ENCODE measurements at places on chromosomes 1 and 21. TPM values are rescaled to one million over a fixed set of nuclear protein-coding genes. Genes with fewer than 3 reads are reported as not detected.
A peak's percentile ranks its signal among the peaks of the same experiment; 100 is the strongest.

DNA sequence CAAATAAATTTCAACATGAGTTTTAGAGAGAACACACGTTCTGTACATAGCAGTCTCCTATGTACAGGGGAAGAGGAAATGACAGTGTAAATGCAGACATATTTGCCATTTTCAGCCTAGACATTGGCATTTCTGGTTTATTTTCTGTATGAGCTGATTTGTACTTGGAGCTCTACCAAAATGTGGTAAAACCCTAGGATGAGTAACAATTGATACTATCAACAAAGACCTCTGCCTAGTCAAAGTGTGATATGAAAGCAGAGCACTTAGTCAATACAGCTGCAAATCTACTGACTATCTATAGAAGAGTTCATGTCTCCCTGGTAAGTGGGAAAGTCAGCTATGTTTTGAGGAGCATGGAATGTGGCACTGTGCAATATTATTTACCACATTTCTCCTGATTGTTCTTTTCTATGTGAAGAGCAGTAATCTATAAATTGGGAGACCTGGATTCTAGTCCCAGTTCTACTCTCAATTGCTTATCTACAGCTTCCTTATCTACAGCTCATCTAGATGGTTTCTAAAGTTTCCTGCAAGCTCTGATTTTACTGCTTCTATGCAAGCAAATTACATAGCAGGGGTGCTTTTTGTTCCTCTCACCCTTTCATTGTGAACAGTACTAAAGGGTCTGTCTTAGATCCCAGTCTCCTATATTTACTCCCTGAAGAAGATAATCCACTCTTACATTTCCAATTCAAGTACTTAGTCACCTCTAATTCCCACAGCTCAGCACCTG, 334.2 kb downstream of the NTNG1 start:
- no peaks in the 10 kb centered on the region for H3K36me3 ChIP-seq
- H3K27me3 ChIP-seq = peaks cover 18% of the 10 kb centered on the region
- H3K4me3 ChIP-seq = no peak overlapping the region
- H3K27ac ChIP-seq = no peak overlapping the region
- no peak for DNase-seq

DNA sequence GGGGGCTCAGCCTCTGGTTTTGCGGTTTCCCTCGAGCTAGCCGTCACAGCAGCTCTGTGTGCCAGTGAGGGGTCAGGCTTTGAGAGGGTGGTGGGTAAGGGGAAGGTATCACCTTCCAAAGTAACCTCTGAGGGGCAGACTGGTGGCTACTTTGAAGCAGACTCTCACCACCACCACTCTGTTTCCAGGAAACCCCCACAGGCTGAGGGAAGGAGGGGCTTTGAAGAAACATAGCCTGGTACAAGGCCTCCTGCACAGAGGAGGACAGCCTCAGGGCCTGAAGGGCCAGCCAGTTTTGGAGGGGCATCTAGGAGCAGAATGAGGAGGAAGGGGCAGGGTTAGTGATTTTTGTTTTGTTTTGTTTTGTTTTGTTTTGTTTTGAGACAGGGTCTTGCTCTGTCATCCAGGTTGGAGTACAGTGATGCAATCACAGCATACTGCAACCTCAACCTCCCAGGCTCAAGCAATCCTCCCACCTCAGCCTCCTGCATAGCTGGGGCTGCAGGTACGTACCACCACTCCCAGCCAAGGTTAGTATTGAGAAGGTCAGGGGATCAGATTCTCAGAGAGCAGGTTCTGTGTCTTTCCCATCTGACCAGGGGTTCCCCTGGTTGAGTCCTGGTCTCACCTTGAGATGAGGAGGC, 17.2 kb upstream of the ZNF683 start:
- DNase-seq = peak; percentile 64
- no peaks in the 10 kb centered on the region for H3K36me3 ChIP-seq
- H3K27ac ChIP-seq = peak overlapping the region; percentile 81
- H3K27me3 ChIP-seq = peaks cover 3% of the 10 kb centered on the region
- peak overlapping the region; percentile 34 for H3K4me3 ChIP-seq

- DNase-seq = no peak
- H3K27me3 ChIP-seq = peaks cover 2% of the 10 kb centered on the region
- no peak overlapping the region for H3K27ac ChIP-seq
- H3K36me3 ChIP-seq = no peaks in the 10 kb centered on the region
These were observed 98.1 kb upstream of the IGSF21 start for GRCh38 chr1:18009478-18009961.

DNA sequence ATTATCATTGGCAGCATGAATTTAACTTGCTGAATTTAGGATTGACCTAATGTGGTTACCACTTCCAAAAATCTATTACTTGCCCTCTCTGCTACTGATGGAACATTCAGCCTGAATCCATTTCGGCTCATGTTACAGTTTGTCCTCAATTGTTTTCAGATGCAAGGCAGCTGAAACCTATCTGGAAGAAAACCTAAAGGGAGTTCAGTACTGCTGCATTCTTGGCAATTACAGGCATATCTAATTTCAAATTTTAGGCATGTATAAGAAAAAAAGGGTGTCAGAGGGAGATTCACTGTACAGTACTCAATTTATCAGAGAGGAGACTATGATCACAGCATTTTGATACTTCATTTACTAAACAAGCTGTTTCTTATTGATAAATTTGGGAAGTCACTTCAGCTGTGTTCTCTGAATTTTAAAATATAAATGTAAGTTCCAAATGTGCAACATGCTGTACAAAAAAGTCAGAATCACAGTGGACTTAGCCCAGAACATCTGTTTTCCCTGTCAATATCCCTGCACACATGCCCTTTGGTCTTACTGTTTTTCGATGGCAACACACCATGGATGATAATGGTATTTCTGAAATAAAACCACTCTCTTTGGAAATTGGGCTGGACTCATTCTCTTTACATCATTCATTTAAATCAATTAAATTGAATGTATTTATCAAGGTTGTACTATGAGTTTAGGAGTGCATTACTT, 651.6 kb upstream of the ADGRL4 start:
- no peak overlapping the region for H3K27ac ChIP-seq
- no peaks in the 10 kb centered on the region for H3K36me3 ChIP-seq
- no peaks in the 10 kb centered on the region for H3K27me3 ChIP-seq
- DNase-seq = no peak
- no peak overlapping the region for H3K4me3 ChIP-seq

GRCh38 chr1:60762911-60763310, 319.4 kb upstream of the NFIA start:
- no peaks in the 10 kb centered on the region for H3K27me3 ChIP-seq
- H3K4me3 ChIP-seq = no peak overlapping the region
- DNase-seq = no peak
- no peaks in the 10 kb centered on the region for H3K4me1 ChIP-seq
- H3K27ac ChIP-seq = no peak overlapping the region

DNA sequence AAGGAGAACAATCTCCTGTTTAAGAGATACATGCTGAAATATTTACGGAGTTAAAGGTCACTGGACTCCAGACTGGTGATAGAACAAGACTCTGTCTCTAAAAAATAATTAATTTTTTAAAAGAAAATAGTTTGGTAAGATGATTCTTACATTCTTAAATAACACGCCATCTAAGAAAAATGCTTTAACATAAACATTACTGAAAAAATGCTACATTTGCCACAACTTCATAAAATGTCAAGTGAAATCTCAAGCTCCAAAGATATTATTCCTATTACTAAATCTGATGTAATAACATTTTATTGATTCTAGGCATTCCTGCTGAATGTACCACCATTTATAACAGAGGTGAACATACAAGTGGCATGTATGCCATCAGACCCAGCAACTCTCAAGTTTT, 4.1 kb downstream of the ANGPTL3 start:
- no peak overlapping the region for H3K27ac ChIP-seq
- no peaks in the 10 kb centered on the region for H3K4me1 ChIP-seq
- no peak for DNase-seq

DNA sequence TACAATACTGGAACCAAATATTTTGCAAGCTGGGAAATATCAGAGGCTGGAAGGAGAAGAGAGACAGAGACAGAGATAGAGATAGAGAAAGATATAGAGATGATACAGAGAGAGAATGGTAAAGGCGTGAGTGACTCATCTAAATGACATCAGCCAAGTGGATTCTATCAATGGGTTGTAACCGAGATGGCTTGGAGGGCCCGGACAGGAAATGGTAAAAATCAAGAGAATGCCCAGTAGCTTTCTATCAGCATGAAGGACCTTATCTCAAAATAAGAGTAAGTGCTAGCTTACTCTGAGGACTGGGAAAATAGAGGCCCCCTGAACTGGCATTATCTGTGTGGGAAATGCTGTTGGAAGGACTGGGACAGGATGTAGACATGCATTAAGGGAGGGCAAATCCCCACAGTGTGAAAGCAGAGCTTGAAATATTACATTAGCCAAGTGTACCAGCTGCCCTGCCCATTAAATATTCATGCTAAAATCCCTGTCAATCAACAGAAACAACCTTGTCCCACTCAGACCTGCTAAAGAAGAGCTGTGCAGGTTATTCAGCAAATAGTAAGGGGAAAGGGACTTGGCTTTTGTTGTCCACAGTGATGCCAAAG, 76.6 kb upstream of the ZNF644 start:
- H3K27ac ChIP-seq = no peak overlapping the region
- H3K4me3 ChIP-seq = no peak overlapping the region
- H3K4me1 ChIP-seq = peaks cover 9% of the 10 kb centered on the region
- no peaks in the 10 kb centered on the region for H3K36me3 ChIP-seq
- DNase-seq = no peak
- peaks cover under 1% of the 10 kb centered on the region for H3K27me3 ChIP-seq

DNA sequence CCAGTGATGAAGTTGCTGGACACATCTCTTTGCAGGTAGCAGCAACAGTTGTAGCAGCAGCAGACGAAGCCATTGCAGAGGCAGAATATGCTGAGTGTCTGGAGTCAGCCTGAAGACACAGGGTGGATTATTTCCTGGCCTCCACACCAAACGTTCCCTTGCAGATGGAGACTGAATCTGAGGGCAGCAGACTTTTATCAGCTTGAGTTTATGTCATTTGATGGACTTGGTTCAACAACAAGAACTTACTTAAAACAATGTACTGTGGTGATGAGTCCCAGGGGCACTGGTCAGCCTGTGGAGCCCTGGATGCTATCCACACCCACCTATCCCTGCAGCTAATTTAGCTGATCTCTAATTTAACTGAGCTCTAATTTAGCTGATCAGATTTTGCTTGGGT, 17.1 kb upstream of the MPZL1 start:
- no peak for DNase-seq
- peak overlapping the region; percentile 3 for H3K27ac ChIP-seq
- peaks cover 8% of the 10 kb centered on the region for H3K4me1 ChIP-seq
- no peaks in the 10 kb centered on the region for H3K27me3 ChIP-seq

DNA sequence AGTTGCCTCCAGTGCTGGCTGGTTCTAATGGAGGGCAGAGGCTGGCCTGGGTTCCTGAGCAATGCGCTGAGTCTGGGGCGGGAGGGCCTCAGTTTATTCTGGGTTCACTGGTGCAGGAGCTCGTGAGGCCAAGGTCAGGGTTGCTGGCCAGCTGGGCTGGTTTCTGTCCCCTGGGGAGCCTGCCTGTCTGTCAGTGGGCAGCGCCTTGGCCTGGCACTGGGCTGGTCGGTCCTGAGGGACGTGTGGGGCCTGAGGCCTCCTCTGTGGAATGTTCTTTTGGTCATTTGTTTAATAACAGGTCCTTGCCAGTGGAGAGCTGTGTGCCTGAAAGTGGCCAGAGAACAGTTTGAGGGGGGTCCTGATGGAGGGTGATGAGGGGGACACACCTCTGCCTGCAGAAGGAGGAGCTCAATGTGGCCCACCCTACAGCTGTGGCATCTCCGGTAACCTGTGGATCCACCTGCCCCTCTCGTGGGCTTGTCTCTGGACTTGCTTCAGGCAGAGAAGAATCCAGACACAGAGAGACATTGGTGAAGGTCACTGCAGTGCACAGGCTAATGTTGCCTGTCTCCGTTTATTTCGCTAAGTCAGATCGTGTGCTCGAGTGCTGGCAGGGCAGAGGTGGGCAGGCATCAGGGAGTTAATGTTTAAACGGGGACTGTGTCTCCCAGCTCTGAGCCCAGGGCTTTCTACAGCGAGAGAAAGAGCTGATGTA, 34.6 kb downstream of the COQ8A start:
- H3K27ac ChIP-seq = no peak overlapping the region
- H3K27me3 ChIP-seq = no peaks in the 10 kb centered on the region
- H3K4me3 ChIP-seq = no peak overlapping the region
- peaks cover 5% of the 10 kb centered on the region for H3K36me3 ChIP-seq
- no peaks in the 10 kb centered on the region for H3K4me1 ChIP-seq

GRCh38 chr1:3847081-3847480, 9.9 kb downstream of the CEP104 start:
- H3K4me1 ChIP-seq = no peaks in the 10 kb centered on the region
- no peaks in the 10 kb centered on the region for H3K27me3 ChIP-seq
- no peak overlapping the region for H3K4me3 ChIP-seq

GRCh38 chr1:116569776-116570357, 959 bp downstream of the CD58 start:
- peaks cover 65% of the 10 kb centered on the region for H3K4me1 ChIP-seq
- H3K27ac ChIP-seq = peak overlapping the region; percentile 87
- peak overlapping the region; percentile 89 for H3K4me3 ChIP-seq
- H3K27me3 ChIP-seq = peaks cover 3% of the 10 kb centered on the region
- peaks cover 40% of the 10 kb centered on the region for H3K36me3 ChIP-seq

GRCh38 chr1:177571076-177571475, 398.8 kb downstream of the SEC16B start:
- no peaks in the 10 kb centered on the region for H3K36me3 ChIP-seq
- no peaks in the 10 kb centered on the region for H3K4me1 ChIP-seq
- no peak overlapping the region for H3K4me3 ChIP-seq
- H3K27ac ChIP-seq = no peak overlapping the region
- DNase-seq = no peak
- no peaks in the 10 kb centered on the region for H3K27me3 ChIP-seq

GRCh38 chr1:24526940-24527542, 24.4 kb downstream of the RCAN3 start:
- no peak overlapping the region for H3K4me3 ChIP-seq
- no peaks in the 10 kb centered on the region for H3K27me3 ChIP-seq
- peaks cover 46% of the 10 kb centered on the region for H3K36me3 ChIP-seq
- no peak overlapping the region for H3K27ac ChIP-seq

DNA sequence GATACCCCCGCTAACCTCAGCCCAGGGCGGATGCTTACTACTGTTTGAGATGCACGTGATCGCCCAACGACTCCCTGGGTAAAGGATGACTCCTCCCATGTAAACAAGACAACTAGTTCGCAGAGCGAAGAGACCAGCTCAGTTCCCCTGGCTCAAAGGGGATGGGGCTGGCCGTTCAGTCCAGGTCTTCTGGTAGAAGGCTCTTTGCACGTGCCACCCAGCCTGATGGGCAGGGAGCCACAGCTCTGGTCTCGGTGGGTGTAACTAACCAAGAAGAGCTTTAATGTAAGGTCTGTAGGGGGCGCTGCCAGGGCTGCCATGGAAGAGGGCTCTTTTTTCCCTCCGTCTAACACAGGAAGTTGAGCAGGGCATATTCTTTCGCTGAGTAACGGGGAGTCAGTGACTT, 49.4 kb upstream of the PARP1 start:
- peak overlapping the region; percentile 68 for H3K4me3 ChIP-seq
- H3K36me3 ChIP-seq = no peaks in the 10 kb centered on the region
- peaks cover 25% of the 10 kb centered on the region for H3K27me3 ChIP-seq
- peaks cover 15% of the 10 kb centered on the region for H3K4me1 ChIP-seq
- peak overlapping the region; percentile 77 for H3K27ac ChIP-seq

GPR37L1 gene
- total RNA-seq = not detected

AIM2 gene
- 0.99 TPM for total RNA-seq

PIGV gene
- 19.9 TPM for total RNA-seq

SPRR1A gene
- not detected for total RNA-seq
